Activated naive CD4-positive, alpha-beta T cell (primary cell): ENCODE measurements at places on chromosomes 1 and 21.

GRCh38 chr1:201409440-201409839, 10.3 kb upstream of the LAD1 start:
- no peak for DNase-seq

GRCh38 chr1:191804311-191804710, 354.0 kb upstream of the RGS18 start:
- no peak for DNase-seq

GRCh38 chr1:2119886-2120285, 69.7 kb downstream of the PRKCZ start:
- DNase-seq, result no peak

DNA sequence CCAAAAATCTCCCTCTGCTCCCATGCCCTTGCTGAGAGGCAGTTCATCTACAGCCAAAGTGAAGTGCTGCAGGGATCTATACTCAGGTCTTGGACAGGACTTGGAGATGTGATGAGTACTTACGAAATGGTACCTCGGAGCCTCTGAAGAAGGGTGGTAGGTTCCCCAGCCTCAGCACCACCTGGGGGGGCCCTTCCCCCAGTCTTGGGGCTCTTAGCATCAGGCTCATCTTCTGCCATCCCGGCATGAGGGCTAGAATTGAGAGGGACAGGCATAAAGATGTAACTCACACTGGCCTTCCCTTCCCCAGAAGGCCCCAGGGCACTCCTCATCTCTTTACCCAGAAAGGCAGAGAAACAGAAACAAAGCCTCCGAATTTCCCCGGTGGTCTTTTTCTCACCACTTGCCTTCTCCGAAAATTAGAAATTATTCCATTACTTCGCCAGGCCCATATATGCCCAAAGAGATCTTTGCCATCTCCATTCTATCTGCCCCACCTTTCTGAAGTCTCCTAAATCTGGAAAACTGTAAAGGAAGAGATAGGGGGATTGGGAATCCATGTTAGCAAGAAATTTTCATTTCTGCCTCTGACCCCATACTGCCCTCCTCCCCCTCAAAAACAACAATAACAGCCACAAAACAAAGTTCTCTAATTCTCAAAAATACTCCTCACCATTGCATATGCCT, 827 bp downstream of the RFX5 start:
- no peak for DNase-seq

DNA sequence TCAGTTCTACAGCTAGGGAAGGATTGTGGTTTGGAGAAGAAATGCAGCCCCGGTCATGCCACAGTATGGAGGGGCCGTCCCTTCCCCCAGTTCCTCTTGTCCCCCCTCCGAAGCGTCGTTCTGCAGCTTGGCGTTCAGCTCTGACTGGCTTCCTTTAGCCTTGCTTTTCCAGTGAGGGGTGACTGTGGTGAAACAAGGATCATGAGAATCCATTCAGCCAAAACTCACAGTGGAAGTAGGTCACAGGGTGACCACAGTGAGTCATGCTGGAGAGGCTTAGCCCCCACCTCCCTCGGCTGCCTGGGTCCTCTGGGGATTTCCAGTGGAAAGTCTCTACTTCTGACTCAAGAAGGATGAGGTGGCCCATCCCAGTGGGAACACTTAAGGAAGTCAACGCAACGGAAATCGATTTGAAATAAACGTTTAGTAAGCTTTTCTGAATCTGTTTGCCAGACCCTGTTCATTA, 37.3 kb upstream of the COL6A2 start:
- no peak for DNase-seq

DNA sequence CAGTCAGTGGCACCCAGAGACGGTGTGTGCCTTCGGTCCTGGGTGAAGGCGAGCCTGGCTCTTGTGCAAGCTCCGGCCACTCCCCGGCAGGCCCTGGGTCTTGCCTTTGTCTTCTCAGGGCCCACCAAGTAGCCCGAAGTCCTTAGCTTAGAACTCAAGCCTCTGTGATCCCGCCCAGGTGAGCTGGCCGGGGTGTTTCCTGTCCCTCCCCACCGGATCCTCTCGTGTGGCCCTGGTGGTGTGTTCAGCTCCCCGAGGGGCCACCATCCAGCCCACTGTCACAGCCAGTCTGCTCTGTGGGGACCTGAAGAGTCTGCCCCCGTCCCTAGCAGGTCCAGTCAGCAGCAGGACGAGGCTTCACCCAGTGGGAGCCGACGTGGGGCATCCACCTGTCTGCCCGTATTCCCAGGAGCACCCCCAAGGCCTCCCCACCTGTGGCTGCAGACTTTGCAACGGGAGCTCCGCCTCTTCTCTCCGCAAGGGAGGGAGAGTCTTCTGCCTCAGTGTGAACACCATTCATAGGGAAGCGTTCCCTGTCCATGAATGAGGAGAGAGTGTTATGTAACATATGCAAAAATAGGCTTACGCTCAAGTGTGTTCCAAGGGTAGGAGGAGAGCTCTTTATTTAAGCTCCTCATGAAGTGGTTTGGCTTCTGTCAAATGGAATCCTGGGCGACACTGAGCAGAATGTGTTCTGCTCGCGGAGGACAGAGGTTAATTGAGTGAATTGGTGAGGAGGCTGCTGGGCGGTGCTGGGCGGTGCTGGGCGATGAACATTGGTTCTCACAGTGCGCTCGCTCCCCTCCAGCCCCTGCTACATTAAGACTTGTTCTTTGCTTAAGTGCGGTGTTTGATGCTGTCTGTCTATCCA, 108.9 kb downstream of the CRYAA start:
- no peak for DNase-seq

DNA sequence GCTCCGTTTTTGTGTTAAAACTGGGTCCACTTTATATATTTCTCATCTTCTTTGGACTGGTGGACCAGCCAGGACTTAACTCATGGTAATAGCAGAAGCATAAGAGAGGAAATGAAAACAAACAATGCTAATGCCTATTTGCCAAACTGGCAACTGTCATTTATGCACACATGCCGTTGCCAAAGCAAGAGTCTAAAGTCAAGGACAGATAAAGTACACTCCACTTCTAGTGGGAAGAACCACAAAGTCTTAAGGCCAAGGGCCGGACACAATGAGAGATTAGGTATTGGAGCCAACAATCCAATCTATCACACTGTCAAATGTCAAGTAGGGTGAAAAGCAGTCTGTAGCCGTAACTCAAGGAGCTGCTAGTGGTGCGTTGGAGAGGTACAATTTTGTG, 157.7 kb downstream of the LYPLAL1 start:
- no peak for DNase-seq

DNA sequence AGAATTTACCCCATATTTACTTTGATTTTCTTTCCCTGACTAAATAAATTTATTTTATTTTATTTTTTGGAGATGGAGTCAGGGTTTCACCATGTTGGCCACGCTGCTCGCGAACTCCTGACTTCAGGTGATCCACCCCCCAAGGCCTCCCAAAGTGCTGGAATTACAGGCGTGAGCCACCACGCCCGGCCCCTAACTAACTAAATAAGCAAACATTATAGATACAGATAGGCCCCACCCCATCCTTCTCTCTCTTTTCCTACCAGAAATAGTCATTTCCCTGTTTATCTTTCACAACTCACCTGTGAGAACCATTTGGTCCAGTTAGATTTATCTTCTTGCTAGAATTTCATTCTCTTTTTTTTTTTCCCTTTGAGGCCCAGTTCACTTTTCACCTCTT, 167.3 kb downstream of the DISC1 start:
- no peak for DNase-seq

DNA sequence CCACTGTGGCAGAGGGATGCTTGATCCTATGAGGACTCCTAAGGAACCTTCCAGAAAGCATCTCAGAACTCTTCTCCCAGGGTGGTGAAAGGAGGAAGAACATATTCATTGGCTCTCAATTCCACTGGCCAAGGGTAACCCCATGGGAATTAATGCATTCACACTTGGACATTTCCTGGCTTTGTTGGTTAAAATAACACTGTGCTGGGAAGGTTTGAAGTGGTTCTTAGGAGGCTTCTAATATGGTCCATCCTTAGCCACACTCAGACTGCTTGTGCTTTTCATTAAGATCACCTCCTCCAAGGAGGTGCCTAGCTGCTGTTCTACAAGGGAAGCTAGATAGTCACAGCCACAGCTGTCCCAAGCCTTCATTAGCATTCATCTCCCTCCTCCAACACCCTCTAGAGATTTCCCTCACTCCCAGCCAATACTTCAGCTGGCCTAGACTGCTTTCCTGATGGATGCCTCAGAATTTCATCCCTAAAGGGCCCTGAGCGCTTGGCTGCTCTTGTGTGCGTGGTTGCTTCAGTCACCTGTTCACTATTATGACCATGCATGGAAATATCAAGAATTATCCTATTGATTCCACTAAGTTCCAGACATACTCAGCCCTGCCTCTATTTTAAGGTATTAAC, 544.4 kb downstream of the PLPP3 start:
- DNase-seq, result no peak
